ENCODE measurements at places on chromosomes 1 and 21. TPM values are rescaled to one million over a fixed set of nuclear protein-coding genes. Genes with fewer than 3 reads are reported as not detected.

Gene CLCA4
- 1.4 TPM for total RNA-seq

Gene AGMAT
- total RNA-seq: 0.96 TPM

- H3K27me3 ChIP-seq: no peaks in the 10 kb centered on the region
- DNase-seq: no peak
- no peak overlapping the region for H3K4me3 ChIP-seq
- no peak overlapping the region for H3K27ac ChIP-seq
- no peaks in the 10 kb centered on the region for H3K4me1 ChIP-seq
These were observed 77.5 kb downstream of the MAST2 start for GRCh38 chr1:45880930-45881329.

Gene LRRC38
- total RNA-seq: 0.14 TPM

GRCh38 chr1:185096531-185096930 lies 51.2 kb downstream of the RNF2 start:
- no peak overlapping the region for H3K27ac ChIP-seq
- H3K4me1 ChIP-seq: no peaks in the 10 kb centered on the region
- DNase-seq: no peak
- H3K4me3 ChIP-seq: no peak overlapping the region
- H3K27me3 ChIP-seq: no peaks in the 10 kb centered on the region
